ENCODE measurements at places on chromosomes 3 and 15.

DNA sequence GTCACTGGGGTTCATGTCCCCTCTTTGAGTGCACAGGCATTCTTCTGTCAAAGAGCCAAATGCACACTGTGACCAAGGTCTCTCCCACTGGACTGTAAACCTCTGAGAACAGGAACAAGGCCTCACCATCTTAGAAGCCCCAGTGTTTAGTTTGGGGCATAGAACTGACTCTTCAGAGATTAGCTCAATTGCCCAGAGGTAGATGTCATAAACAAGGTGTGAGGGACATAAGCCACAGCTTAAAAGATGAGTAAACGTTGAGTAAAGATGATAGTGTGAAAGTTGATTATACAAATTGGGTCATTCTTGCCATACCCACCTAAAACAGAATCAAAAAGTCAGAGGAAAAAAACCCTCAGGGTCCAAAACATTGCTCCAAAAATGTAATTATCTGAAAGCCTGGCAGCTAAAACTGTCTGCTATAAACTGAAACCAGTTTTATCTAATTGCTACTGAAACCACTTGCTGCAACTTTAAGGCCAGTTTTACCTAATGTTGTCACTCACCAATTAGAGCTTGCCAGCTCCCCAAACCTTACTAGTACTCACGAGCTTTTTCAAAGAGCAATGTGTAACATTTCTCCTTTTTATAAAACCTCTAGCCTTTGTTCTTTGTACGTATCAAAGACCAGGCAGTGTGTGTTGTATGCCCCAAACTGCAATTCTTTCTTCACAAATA is 415.2 kb downstream of the RAP2B start:
- no peak for DNase-seq

- DNase-seq, result no peak
These were observed at the start of gene SLC30A4 for GRCh38 chr15:45522328-45523165. Gene SLC30A4 (minus strand): TSS chr15:45522755. CDS start chr15:45522354, 401 bp downstream.

DNA sequence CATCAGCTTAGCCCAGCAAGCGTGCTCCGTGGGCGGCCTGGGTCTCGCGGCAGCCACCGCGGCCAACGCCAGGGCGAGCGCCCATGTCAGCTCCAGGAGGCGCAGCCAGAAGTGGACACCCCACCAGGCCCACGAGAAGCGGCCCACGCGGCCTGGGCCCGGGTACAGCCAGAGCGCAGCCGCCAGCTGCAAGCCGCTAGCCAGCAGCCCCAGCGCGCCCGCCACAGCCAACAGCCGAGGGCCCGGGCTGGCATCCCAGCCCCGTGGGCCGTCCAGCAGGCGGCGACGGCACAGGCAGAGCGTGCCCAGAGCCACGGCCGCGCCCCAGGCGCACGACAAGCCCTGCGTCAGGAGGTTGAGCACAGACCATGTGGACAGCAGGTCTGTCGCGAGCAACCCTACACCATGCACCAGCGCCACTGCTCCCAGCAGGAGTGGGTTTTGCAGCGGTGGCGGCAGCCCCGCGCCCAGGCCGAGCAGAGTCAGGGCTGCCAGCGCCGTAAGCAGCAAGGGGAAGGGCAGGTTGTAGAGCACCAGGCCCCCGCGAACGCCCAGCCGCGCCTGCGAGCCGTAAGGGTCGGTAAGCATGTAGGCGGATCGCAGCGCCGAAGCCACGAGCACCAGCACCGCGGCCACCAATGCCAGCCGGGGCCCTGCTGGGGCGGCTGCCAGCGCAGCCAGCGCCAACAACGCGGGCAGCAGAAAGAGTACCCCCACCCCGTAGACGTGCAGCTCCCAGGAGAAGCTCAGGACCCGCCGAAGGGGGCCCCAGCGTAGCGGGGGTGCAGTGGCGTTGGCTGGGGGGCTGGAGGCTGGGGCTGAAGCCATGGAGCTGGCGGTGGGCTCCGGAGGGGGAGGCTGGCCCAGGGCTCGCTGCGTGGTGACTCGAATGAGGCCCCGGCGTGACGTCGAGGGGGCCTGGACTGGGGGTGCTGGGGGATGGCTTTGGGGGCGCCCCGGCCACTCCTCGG is 4.9 kb downstream of the PRRT3 start:
- DNase-seq, result no peak

- no peak for DNase-seq
These were observed 97.9 kb upstream of the C3orf80 start for GRCh38 chr3:160127308-160127707.

DNA sequence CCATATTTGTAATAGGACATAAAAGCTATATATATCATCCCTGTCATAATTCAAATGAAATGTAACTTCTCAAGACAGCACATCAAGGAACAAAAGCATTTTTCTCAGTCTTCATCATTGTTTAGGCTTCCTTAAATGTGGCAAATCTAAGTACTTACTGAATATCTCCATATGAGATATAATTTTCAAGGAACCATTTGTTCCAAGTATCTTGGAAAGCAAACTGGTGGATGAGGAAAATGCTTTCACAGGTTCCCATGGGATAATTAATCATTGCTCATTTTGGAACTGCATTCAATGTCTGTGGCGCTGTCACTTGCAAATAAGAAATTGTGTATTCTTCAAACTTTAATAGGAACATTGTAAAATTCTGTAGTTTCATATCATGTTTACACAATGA is 52.6 kb upstream of the ZNF385D start:
- no peak for DNase-seq

DNA sequence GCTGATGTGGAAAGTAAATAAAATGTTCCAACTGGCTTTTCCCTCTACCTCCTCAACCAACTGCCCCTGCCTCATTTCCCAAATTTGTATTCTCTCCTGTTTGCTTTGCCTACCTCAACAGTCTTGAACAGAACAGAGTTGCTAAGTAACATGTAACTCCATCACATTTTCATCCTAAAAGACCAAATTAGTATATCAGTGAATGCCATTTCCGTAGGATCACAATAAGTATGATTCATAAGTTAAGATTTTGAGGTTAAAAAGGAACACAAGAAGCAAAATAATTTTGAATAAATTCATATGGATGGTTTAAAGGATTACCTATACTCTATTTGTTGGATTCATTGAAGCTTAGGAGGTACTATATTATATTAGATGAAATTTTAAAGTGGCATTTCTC is 154.9 kb downstream of the ECT2 start:
- no peak for DNase-seq

GRCh38 chr3:189655617-189656016 is 24.4 kb downstream of the TP63 start:
- no peak for DNase-seq

GRCh38 chr15:68632101-68632500 is 53.3 kb downstream of the CORO2B start:
- DNase-seq, result no peak

GRCh38 chr15:31803388-31803884 is 226.9 kb upstream of the CHRNA7 start:
- DNase-seq, result no peak

DNA sequence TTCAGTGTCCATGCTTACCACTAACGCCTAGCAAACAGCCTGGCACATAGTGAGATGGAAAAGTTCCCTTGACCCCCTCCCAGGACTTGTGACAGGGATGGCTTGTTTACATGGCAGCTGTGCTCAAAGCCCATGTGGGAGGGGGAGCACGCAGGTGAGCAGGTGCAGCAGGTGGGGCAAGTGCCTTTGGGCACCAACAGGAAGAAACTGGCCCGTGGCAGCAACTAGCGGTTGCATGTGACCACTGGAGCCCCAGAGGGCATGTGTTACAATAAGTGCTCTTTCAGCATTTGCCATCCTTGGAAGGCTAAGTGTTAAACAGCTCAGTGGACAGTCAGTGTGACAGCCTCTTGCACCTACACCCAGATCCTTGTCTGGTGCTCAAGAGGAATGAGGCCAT is 734.6 kb downstream of the TUSC7 start:
- DNase-seq, result no peak

DNA sequence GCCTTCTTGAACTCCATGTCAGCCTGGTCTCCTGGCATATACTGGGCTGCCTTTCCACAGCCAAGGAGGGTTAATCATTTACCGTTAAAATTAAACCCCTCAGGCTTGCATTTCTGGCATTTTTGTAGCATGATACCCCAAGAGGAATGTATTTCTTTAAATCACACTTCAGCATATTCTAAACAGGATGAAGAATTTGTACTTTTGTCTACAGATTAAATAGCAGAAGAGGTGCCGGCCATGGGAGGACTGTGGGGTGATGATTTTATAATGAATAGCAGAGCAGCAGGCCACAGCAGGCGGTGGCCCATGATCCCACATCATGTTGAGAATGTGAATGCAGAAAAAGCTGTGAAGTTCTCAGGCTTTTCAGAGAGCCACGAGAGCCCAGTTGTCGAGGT is 90.2 kb downstream of the ARNT2 start:
- DNase-seq, result no peak

DNA sequence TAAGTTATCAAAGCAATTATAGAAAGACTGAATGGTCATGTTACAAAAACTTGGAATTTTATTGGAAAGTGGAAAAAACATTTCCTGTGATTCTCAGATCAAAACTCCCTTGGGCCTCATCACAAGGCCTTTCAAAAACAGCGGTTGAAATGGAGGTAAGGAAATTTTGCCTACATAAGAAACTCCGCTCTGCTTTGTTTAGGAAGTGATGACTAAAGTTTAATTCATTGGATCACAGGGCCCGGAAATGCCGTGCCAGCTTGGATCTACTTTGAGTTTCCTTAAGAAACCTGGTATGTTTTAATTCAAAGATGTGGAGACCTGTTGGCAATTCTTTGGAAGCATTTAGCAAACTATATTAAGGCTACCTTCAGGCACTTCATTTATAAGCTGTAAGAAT is 143.9 kb upstream of the MME start:
- DNase-seq, result no peak

DNA sequence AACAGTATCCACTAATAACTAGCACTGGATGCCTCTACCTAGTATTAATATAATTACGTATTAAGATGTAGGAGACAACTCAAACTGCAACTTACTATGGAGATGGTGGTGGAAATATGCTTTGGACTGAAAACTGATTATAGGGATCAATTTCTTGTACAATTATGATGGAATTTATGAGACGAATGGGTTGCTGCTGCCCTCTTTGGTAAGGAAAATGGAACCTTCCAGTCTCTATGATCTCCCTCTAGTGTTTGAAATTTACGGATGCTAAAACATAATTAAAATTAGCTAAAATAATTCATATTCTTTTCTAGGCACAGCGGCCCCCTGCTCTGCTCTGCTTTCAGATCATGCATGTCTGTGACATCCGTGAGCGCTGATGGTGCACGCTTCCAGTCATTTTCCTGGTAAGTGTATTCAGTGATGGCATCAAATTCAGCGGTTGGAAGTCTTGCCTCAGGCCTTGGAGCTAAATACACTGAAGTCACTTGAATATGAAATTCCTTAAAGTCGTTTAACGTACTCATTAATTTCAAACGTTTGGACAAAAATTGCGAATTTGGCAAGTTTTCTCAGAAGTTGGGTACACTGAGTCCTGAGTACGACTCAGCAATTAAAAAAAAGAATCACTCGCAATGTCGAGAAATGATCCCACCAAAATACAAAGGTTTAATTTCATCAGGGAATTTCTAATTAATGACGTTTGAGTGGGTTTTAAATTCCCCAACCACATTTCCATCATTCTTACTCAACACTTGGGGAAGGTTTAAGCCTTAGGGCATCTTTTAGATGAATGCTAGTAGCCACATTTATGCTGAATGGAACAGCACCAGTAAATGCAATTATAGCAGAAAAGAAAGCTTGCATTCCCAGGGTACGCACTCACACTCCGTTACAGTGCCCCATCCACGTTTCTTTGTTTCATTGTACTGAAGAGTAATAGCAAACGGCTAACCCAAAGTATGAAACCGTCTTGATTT is 132.6 kb downstream of the NR2F2 start:
- DNase-seq, result no peak

- DNase-seq, result no peak
These were observed 88.2 kb upstream of the ZNF385D start for GRCh38 chr3:21839176-21839575.

DNA sequence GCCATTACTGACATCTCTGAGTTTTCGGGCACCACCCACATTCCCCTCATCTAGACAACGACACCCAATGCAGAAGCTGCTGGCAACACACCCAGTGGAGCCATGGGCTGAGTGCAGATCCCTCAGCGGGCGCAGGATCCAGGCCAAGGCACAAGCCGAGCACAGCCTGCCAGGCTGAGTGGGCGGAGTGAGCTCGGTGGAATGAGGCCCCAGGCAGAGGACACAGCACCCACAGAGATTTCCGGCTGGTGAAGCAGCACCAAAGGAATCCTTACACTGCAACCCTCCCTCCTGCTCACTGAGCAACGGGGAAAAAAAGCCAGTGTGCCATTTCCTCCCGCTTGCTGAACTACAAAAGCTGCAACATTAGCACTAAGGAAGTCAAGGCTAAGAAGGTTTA is 34.3 kb downstream of the ZMAT3 start:
- DNase-seq, result peak; percentile 32

DNA sequence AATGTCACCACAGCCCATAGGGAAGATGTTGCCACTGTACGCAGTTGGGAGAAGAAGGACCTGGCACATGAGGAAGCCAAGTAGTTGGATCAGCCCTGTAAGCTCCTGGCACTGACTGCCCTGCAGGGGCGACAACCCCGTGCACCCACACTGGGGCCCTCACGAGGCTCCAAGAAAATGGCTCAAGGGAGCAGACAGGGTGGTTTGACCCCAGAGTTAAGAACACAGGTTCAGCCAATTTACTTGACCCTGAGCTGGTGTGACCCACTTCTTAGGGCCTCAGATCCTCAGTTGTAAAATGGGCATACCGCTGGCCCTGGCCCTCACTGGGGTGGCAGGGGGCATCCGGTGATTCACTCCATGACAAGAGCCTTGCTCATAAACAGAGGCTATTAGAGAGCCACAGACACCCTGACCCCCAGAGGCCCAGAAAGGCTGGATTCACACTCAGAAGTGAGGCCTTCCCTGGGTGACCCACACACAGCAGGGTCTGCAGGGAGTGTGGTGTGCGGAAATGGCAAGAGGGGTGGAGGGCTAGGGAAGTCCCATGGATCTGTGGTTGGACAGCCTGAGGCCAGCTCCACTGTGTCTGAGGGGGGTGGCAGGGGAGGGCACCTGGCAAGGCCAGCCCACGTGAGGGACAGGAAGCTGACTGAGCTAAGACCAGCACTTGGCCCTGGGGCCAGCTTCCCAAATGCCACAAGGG is 1.7 kb upstream of the HHATL start:
- DNase-seq, result no peak

DNA sequence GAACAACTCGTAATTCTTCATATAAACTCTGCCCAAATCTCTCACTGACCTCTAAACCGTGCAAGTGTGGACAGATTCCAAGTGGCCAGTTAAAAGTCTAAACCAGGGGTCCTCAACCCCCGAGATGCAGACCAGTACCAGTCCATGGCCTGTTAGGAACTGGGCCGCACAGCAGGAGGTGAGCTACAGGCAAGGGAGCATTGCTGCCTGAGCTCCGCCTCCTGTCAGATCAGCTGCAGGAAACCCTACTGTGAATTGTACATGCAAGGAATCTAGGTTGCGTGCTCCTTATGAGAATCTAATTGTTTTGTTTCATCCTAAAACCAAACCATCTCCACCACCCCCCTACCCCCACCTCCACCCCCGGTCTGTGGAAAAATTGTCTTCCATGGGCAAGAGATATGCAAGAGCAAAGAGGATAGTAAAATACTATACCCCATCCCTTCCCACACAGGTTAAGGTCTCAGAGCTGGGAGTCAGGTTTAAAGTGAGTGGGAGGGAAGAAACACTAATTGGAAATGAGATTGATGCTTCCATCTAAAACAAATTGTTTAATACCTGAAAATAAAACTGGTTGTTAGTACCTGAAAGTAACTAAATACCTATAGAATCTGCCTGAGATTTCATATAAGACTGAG is 54.0 kb downstream of the POLQ start:
- no peak for DNase-seq

GRCh38 chr3:179244878-179245277 is 6.0 kb downstream of the KCNMB3 start:
- DNase-seq, result no peak

GRCh38 chr3:22284559-22284958 is 533.5 kb upstream of the ZNF385D start:
- no peak for DNase-seq

Data from stimulated activated CD4-positive, alpha-beta T cell treated with anti-CD3 and anti-CD28 coated beads, TNF-alpha, amount 100 ng/mL, for 1 hour (primary cell).